ENCODE measurements at places on chromosomes 6 and 20.

DNA sequence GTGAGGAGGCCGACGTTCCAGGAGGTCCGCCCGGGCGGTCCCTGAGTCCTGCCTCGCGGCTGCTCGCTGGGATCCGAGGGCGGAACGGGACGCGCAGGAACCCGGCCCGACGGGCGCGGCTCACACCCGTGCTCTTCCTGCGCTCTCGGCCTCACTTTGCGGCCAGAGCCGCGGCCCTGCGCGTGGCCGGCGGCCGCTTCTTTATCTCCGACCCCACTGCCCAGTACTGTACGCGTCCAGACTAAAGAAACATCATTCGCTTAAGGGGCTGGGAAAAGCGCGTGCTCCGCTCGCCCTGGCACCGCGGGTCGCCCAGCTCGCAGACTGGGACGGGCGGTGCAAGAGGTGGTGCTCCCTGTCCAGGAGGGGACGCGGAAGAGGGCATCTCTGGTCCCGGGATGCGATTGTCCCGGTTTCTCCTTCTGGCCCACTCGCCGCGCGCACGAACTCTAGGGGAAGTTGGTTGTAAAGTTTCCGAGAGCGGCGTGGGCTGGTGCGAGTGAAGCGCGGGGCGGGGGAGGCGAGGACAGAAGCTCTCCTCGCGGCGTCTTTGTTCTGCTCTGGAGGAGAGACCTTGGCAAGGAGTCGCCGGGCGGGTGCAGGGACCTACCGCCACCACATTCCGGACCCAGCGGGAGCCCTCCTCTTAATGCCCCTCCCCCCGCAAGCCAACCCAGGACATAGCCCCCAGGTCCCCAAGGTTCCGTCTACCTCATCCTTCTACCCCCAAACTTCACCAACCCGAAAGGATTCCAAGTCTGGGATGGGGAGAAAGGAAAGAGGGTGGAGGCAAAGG lies 71.0 kb downstream of the SOX4 start:
- H3K4me3 ChIP-seq: peak overlapping the region; percentile 62
- H3K27me3 ChIP-seq: peaks cover 47% of the 10 kb centered on the region
- H3K4me1 ChIP-seq: peaks cover 3% of the 10 kb centered on the region
- H3K36me3 ChIP-seq: no peaks in the 10 kb centered on the region
- DNase-seq: no peak
- no peak overlapping the region for H3K27ac ChIP-seq

DNA sequence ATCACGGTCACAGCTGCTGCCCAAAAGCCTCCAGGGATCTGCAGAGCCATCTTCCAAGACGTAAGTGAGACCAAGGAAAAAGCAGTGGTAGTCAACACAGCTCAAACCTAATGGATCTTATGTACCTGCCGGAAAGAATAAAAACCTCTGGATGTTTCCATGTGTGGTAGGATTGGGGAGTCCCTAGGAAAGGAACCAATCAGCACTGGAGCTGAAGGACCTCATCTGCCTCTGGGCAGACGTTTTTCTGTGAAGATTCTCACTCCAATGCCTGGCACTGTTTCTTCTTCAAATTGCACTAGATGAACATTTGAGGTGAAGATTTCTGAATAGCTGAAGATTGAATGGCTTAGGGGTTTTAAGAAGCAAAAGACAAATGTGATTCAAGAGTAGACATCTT lies at the start of gene HLA-DQB2:
HLA-DQB2 (minus strand) TSS at position 112 of the 400 bp plus-strand sequence; CDS start at position 50, 62 bp downstream.
- no peak within 1 kb of the TSS for H3K4me3 ChIP-seq
- no peak within 1 kb of the TSS for H3K27ac ChIP-seq
- H3K27me3 ChIP-seq: peaks cover 22% of the 10 kb centered on the region
- H3K4me1 ChIP-seq: no peaks in the 10 kb centered on the region
- no peaks in the 10 kb centered on the region for H3K36me3 ChIP-seq
- no peak for DNase-seq

- no peaks in the 10 kb centered on the region for H3K36me3 ChIP-seq
- H3K27ac ChIP-seq: peak overlapping the region; percentile 48
- DNase-seq: peak; percentile 62
- H3K27me3 ChIP-seq: no peaks in the 10 kb centered on the region
- peaks cover 26% of the 10 kb centered on the region for H3K4me1 ChIP-seq
- H3K4me3 ChIP-seq: no peak overlapping the region
Measured at GRCh38 chr20:44720621-44720996, 5.4 kb downstream of the CCN5 start.

GRCh38 chr6:152062476-152062875 lies 255.0 kb downstream of the ESR1 start:
- H3K27ac ChIP-seq: no peak overlapping the region
- H3K4me1 ChIP-seq: no peaks in the 10 kb centered on the region
- no peaks in the 10 kb centered on the region for H3K27me3 ChIP-seq
- no peak for DNase-seq

GRCh38 chr6:37779111-37779800 lies 40.3 kb upstream of the ZFAND3 start:
- H3K36me3 ChIP-seq: no peaks in the 10 kb centered on the region
- DNase-seq: no peak
- no peak overlapping the region for H3K27ac ChIP-seq
- H3K4me1 ChIP-seq: peaks cover 10% of the 10 kb centered on the region

- no peak for DNase-seq
- peak within 1 kb of the TSS; percentile 25 for H3K4me3 ChIP-seq
- no peaks in the 10 kb centered on the region for H3K36me3 ChIP-seq
Measured at GRCh38 chr6:46170357-46171289, at the start of gene ENPP5. Gene ENPP5, minus strand, starts transcription at chr6:46170980. Its CDS starts 2,718 bp downstream, at chr6:46168262.

- H3K27ac ChIP-seq: peak overlapping the region; percentile 77
- H3K4me1 ChIP-seq: peaks cover 36% of the 10 kb centered on the region
- H3K4me3 ChIP-seq: peak overlapping the region; percentile 68
- DNase-seq: no peak
- H3K36me3 ChIP-seq: peaks cover 4% of the 10 kb centered on the region
Measured at GRCh38 chr20:59939879-59940128, 301 bp downstream of the PPP1R3D start.

DNA sequence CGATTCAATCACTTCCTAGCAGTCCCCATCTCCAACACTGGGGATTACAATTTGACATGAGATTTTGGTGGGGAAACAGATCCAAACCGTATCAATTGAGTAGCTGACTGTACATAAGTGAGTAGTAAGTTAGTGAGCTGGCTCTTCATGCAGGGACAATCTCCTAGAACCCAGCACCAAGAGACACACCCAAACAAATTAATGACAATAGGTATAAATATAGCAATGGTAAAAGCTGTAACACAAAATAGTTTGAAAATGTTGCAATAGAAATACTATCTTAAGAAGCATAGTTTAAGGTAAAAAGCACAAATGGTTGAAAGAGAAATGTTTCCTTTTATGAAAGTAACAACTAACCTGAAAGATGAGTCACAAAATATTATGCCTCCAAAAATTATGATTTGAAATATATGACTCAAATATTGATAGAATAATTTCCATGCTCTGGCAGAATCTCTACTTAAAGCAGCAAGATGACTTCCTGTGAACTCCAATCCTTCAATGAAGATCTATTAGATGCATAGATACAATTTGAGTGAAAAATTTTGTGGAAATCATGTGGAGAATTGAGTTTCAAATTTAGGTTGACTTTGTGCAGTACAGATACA lies 5.4 kb upstream of the SIRPB1 start:
- no peak overlapping the region for H3K4me3 ChIP-seq
- DNase-seq: no peak
- H3K27ac ChIP-seq: no peak overlapping the region

DNA sequence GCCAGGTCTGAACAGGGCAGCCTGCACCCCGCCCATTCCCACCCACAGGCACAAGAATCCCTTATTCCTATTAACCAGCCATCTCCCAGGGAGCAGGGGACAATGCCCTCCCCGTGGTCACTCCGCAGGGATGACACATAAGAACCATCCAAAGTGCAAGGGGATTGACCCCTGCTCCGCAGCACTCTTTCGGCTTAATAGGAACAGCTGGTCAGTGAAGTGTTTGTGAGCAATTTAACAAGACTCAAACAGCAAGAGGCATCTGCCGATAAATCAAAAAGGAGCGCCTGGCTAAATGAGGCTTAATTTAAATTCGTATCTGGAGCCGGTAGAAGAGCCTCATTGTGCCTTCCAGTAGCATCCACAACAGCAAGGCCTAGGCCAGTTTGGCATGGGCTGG lies 389.4 kb downstream of the RNGTT start:
- no peak for DNase-seq
- H3K27me3 ChIP-seq: no peaks in the 10 kb centered on the region
- H3K4me3 ChIP-seq: no peak overlapping the region
- H3K27ac ChIP-seq: no peak overlapping the region
- H3K36me3 ChIP-seq: no peaks in the 10 kb centered on the region
- no peaks in the 10 kb centered on the region for H3K4me1 ChIP-seq

DNA sequence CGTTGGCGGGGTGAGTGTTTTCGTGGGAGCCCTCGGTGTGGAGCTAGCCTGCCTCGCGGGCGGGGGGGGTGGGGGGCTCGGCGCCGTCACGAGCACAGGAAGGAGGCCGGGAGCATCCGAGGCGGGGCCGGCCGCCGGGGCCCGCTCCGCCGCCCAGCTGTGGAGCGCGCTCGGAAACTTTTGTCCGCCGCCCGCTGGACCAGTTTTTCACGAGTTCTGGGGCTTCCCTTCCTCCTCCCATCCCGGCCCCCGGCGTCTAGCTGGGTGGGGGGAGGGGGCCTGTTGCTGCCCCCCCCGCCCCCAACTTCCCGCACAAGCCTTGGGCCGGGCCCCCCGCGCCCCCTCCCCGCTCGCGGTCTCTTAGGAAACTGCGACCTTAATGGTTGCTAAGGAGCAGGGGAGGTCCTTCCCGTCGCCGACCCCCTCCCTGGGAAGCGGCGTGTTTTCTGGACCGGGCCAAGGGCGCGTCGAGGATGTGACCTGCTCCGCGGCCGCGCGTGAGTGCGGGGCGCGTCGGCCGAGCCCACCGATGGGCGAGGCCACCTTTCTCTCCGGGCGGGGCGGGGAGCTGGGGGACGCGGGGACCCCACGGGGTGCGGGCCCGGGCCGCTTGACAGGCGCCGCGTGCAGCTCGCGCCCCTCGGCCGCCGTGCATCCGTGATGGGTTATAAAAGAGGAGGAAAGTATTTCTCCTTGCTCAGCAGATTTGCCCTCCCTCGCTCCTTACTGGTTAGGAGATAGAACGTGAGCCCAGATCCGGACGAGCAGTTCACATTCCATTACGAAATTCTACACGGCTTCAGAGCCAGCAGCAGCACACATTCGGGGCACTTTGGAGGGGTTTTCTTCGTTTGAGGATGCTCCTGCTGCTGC lies 1.4 kb downstream of the RREB1 start:
- peaks cover 42% of the 10 kb centered on the region for H3K4me1 ChIP-seq
- H3K27ac ChIP-seq: peak overlapping the region; percentile 88
- no peaks in the 10 kb centered on the region for H3K36me3 ChIP-seq
- H3K4me3 ChIP-seq: peak overlapping the region; percentile 99
- H3K27me3 ChIP-seq: no peaks in the 10 kb centered on the region
- no peak for DNase-seq

GRCh38 chr20:53699906-53700305 lies 106.3 kb upstream of the ZNF217 start:
- no peak for DNase-seq
- H3K27me3 ChIP-seq: no peaks in the 10 kb centered on the region
- H3K36me3 ChIP-seq: no peaks in the 10 kb centered on the region
- no peak overlapping the region for H3K27ac ChIP-seq

- H3K27ac ChIP-seq: peak overlapping the region; percentile 21
- no peaks in the 10 kb centered on the region for H3K27me3 ChIP-seq
- DNase-seq: no peak
- H3K4me3 ChIP-seq: no peak overlapping the region
Measured at GRCh38 chr20:23629542-23630391, 8.0 kb downstream of the CST3 start.

DNA sequence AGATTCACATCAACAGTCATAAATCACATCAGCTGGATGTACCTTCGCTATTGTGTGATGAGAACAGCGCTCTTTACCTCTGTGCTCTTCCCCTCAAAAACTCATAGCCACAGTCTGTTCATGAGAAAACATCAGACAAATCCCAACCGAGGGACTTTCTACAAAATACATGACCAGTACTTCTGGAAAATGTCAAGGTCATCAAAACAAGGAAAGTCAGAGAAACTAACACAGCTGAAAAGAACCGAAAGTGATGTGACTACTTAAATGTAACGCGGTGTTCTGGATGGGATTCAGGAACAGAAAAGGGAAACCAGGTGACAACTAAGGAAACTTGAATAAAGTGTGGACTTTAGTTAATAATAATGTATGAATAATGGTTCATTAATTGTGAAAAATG lies 112.0 kb upstream of the CBLN4 start:
- H3K4me1 ChIP-seq: no peaks in the 10 kb centered on the region
- H3K27ac ChIP-seq: no peak overlapping the region
- no peaks in the 10 kb centered on the region for H3K27me3 ChIP-seq
- no peak for DNase-seq

GRCh38 chr20:62623488-62624324 lies 18.6 kb upstream of the SLCO4A1 start:
- peak; percentile 75 for DNase-seq
- H3K4me1 ChIP-seq: peaks cover 28% of the 10 kb centered on the region
- H3K4me3 ChIP-seq: no peak overlapping the region

- no peaks in the 10 kb centered on the region for H3K36me3 ChIP-seq
- no peaks in the 10 kb centered on the region for H3K27me3 ChIP-seq
- no peak overlapping the region for H3K4me3 ChIP-seq
- H3K4me1 ChIP-seq: peaks cover 67% of the 10 kb centered on the region
- H3K27ac ChIP-seq: peak overlapping the region; percentile 65
- DNase-seq: peak; percentile 48
Measured at GRCh38 chr20:45014671-45015415, 48.5 kb downstream of the STK4 start.
